ENCODE measurements at places on chromosomes 1 and 21.

DNA sequence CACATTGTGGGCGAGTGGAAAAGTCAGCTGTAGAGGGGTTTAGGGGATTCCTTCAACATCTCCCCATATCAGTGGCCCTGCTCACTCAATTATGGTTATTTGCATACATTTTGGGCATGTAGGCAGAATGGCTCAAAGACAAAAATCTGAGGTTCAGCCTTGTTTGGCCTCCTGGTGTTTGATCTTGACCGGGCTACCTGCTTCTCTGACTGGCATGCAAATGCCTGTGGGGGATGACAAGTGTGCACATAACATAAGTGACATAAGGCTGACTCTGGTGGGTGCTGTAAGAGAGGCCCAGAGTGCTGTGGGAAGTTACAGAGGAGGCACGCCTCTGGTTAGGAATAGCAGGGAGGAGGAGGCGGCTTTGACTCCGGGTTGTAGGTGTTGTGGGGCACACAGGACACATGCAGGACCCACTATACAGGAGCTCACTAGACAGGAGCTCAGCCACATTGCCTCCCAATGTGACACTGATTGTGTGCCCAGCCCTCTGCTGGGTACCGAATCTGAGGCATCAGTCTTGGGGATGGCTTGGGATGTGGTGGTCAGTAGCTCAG, 29.4 kb upstream of the IL19 start:
- no peak for DNase-seq

DNA sequence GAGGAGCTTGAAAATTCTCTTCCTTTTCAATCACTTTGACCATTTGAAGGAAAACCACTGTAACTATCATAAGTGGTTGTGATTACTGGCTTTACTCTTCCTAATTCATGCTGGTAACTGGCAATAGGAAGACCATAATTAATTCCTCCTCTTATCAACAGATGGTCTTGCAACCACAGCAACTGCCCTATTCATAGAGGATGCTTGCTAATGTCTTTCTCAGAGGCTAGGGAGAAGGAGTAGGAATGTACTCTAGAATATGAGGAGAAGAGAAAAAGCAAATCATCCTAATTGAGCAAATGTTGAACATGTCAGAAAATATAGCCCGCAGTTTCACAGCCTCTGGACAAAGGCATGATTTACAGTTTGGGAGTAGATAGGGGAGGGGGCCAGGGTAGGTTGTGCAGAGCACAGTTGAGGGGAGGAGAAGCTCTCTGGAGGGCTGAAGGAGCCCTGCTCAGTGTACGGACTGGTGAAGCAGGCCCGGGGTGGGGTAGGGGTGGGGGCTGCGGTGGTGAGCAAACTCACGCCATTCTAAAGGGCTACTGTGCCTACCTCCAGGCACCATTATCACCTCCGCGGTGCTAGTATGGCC, 192.9 kb downstream of the PCP4 start:
- no peak for DNase-seq

DNA sequence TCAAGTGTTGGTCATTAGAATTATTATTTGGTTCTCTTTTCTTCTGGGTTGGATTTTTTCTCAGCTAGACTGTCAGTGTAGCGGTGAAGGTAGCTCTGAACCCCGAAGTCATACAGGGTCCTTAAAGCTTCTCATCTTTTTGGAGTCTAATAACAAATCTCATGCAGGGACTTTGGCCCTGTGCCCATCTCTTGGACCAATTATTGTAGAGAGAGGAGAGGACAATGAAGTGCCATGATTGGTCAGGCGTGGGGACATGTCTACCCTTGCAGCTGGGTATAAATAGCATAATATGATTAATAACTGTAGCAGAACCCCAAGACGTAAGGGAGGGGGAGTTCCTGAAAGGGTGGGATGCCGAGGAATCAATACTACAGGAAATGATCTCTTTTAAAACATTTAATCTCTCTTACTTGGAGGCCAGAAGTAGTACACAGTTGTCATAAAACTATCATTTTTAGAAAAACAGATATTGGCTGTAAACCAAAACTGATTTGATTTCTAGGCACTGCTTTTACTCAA, 8.8 kb downstream of the MAGI3 start:
- no peak for DNase-seq

DNA sequence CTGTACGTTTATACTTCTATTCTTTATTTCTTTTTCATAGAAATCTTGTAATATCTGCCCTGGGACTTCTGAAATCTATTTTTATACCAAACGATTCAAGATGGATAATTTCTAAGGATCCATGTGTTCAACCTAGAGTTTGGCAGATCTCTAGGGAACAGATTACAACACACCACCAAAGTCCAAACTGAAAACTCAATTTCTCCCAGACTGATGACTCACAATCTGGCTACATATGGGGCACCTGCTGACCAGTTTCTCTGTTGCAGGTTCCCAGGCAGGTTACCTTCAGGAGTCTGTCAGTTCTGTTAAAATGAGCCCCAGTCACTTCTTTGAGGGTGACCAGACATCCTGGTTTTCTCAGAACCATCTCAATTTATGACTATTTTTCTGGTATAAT, 439.4 kb downstream of the GPATCH2 start:
- no peak for DNase-seq

- DNase-seq = no peak
Observed at GRCh38 chr21:20720623-20721022, 277.6 kb upstream of the NCAM2 start.

DNA sequence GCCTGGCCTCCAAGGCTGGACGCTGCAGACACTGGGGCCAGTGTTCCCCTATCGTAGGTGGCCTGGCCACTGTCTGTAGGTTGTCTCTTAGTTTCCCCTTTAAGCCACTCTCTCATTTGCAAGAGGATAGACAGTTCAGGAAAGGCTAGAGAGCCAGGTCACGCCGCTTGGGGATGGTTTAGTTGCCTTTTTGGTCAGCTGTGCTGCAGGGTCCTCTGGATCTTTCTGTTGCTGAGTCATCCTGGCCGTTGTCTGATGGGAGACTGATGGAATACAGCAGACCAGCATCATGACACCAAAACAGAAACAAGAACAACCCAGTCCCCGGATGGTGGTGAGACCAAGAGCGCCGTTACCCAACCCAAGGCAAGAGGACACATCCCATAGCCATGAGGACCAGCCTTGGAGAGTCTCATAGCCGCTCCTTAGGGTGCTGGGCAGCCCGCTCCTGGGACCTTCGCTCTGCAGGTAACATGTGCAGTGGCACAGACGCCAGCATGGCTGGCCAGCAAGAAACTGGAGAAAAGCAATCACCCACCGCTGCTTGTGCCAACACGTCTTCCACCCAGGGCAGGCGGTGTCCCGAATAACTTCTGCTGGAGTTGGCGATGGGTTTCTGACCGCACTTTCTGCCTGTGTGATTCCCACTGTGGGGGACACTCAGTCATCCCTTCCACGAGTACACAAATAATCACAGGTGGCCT, 79.1 kb upstream of the COL6A1 start:
- no peak for DNase-seq

GRCh38 chr1:158062174-158062573, 68.7 kb downstream of the KIRREL1 start:
- DNase-seq = no peak
